ENCODE measurements at places on chromosomes 2 and 18. TPM values are rescaled to one million over a fixed set of nuclear protein-coding genes. Genes with fewer than 3 reads are reported as not detected.

ZNF396 gene
- total RNA-seq: 0.25 TPM

GRCh38 chr2:105397953-105398335, 907 bp downstream of the FHL2 start:
- no peak for DNase-seq

GRCh38 chr18:8623549-8624106, 14.4 kb downstream of the RAB12 start:
- DNase-seq: no peak

GRCh38 chr2:72923833-72924352, 6.6 kb downstream of the EMX1 start:
- no peak for DNase-seq

- DNase-seq: no peak
Observed at GRCh38 chr2:166675553-166675952, 181.5 kb upstream of the SCN7A start.

DNA sequence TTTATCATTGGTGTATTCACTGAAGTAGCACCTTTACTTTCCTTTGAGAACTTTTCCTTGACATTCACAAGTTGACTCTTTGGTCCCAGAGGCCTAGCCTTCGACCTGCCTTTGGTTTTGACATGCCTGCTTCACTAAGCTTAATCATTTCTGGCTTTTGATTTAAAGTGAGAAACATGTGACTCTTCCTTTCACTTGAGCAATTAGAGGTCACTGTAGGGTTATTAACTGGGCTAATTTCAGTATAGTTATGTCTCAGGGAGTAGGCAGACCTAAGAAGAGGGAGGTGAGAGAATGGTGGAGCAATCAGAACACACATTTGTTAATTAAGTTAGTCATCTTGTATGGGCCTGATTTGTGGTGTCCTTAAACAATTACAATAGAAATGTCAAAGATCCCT, 1040.7 kb upstream of the SLC39A10 start:
- no peak for DNase-seq

DNA sequence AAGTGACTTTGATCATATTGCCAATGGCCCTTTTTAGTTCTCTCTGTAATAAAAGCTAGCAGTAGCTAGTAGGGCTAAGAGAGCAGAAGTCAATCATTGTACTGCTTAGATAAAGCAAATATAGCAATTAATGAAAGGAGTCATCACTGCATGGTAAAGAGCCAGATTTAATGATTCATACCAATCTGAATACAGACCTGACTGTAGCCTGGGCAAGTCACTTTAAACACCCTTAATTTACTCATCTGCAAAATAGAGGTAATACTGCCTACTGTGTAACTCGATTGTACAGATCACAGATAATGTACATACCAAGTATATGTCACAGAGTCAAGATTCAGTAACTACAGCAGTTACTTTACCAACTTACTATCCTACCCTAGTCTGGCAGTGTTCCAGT, 63.6 kb downstream of the ASXL2 start:
- no peak for DNase-seq

CAPN10 gene
- total RNA-seq: 51.1 TPM

HOXD13 gene
- total RNA-seq: not detected

- no peak for DNase-seq
Observed at GRCh38 chr2:175330195-175330594, 148.7 kb upstream of the ATP5MC3 start.

GRCh38 chr2:209974576-209974975, 27.9 kb upstream of the RPE start:
- no peak for DNase-seq

GRCh38 chr2:113734185-113734584, 22.3 kb downstream of the SLC35F5 start:
- DNase-seq: no peak

GRCh38 chr2:210299866-210300373, 15.1 kb downstream of the MYL1 start:
- DNase-seq: no peak

DTNA gene
- 0.73 TPM for total RNA-seq

DNA sequence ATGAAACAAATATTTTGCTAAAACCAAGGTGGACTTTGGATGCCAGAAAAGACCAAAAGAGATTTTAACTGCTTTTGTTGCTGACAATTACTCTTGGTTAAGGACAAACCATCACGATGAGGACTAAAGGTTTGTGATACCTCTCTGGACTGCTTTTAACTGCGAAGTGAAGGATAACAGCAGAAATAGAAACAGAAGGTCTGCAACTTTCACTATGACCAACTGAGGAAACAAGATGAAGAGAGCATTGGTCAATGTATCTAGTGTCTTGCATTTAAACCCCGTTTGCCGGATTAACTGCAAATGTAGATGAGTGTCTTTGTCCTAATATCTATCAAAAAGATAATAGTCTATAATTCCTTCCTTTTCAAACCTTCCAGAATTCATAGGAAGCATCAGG, 541.7 kb downstream of the ERBB4 start:
- DNase-seq: no peak

TCF7L1 gene
- total RNA-seq: 0.18 TPM

GRCh38 chr18:31197676-31198075, 35.0 kb upstream of the DSC1 start:
- DNase-seq: no peak

GRCh38 chr2:60821587-60822302, 59.6 kb upstream of the REL start:
- DNase-seq: no peak

DNA sequence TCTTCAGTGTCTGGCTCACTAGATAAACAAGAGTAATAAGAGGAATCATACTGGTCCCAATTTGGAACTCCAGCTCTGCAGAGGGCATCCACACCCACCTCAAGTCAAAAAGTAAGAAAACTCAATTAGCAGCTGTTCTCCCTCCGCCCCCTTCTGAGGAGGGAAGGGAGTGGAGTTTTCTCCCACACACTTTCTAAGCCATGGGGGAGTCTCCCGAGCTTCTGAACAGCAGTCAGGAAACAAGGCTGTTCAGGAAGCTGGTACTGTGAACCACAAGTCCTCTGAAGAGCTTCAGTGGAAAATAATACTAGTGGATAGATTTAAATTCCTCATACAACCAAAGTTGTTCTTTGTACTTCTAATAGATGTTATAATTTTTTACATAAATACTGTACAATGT, 32.9 kb upstream of the SPTBN1 start:
- DNase-seq: no peak

GRCh38 chr2:8671802-8672201, 10.1 kb upstream of the ID2 start:
- no peak for DNase-seq

CCDC85A gene
- not detected for total RNA-seq

- no peak for DNase-seq
Observed at GRCh38 chr2:15074751-15075700, 442.5 kb downstream of the LRATD1 start.

DNA sequence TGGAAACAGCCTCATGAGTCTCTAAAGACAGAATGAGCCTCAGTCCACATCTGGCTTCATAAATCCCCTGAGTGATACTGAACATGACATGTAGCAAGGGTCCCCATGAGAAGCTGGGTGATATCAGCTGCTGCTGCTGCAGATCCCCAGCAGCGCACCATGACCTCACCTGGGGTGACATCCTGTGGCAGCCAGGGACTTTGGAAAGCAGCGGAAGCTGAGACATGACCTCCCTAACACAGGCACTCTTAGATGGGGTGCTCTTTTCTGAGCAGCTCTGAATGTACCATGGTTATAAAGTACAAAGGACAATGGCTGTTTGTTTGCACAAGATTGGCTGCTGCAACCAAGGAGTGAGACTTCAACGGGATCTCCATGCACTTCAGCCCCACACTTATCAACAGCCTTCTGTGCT, 74.7 kb upstream of the TMEM200C start:
- DNase-seq: no peak

- no peak for DNase-seq
Observed at GRCh38 chr2:44943031-44943692, 1.7 kb downstream of the SIX3 start.

DNA sequence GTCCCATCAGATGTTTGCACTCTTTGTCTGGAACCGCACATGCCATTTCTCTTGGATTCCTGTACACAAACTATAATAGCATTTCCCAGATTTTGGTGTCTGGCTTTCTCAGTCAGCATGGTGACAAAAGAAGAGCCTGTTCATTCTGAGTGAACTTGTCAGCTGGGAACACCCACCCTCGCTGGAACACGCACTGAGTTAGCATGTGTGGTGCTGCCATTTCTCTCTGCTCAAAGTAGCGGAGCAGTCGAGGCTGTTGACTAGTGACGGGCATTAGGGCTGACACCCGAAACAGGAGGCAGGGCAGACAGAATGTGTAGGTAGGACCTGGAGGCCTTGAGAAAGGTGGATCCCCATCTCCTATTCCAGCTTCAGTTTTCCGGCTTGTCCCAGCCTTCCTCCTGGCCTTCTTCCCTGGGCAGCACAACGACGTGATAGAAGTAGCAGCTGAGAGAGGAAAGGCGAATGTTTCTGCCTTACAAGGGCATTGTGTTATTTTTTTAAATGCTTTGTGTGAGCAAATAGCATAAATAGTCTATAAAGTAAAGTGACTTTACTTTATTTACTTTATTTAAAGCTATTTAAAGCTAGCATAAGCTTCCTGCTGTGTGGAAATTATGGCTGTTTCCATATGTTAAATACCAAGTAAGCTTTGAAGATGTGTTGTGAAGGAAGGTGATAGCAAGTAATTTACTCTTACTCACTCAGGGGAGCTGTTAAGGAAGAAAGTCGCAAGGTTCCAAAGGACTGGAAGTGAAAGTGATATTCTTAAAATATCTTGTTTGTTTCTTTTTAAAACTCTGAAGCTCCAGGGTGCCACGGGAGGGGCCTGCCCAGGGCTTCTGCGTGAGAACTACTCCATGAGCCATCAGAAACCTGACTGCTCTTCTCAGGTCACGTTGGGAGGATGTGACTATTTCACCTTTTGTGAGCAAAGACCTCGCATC, 272.6 kb downstream of the NEDD4L start:
- no peak for DNase-seq

GRCh38 chr18:75158465-75159237, 50.3 kb downstream of the PTGR3 start:
- no peak for DNase-seq

- no peak for DNase-seq
Observed at GRCh38 chr2:234691214-234691575, 194.3 kb upstream of the ARL4C start.

DNA sequence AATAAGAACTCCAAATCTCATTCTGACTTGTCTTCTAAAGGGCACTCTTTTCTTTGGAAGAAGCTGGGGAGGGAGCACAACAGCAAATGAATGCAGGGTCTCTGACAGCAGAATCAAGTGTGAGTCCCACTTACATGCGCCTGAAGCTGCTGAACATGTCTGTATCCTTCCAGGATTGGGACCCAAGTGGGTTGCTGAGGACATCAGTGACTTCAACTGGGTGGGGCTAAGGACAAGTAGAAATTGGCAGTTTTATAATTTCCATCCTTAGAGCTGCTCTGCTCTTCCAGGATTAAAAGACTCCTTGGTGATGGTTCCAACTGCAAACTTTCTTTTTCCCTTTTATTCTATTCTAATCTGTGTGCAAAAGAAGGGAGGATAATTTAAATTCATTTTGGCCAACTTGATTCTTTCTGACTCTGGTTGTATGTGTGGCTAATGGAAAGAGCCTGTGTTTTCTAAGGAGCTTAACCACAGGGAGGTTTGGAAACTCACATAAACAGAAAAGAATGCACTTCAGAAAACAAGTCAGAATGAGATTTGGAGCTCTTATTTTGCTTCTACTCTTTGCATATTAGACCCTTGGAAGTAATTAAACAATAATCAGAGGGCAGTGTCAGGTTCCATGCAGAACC, 20.6 kb downstream of the ANTXR1 start:
- DNase-seq: no peak

DNA sequence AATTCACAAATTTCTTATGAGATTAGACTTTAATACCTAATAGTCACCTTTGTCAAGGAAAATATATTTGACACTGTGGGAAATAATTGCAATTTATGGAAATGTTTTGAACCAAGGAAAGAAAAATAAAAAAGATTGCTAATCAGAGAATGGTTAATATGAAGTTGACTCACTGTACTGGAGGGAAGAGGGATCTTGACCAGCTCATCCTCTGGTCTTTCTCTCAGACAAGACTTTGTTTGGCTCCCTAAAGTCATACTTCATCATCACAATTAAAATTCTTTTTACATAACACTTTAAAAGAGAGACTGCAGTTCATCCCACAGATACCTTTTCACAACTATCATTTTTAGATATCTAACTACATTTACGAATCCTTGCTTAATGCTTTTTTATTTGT, 538.5 kb upstream of the ZEB2 start:
- DNase-seq: no peak

GRCh38 chr2:223328578-223328977, 273.6 kb downstream of the SCG2 start:
- no peak for DNase-seq

SKOR2 gene
- not detected for total RNA-seq

Measured in activated T-helper 2 cell treated with anti-CD3 and anti-CD28 coated beads, Interferon-gamma antibody, Interleukin-2, Interleukin-4, amounts not matched to agents 10 μg/mL and 5 μg/mL and 100 μg/mL, durations not matched to agents 14 hours and 24 hours and 36 hours (primary cell).